ENCODE measurements at places on chromosomes 6 and 20. TPM values are rescaled to one million over a fixed set of nuclear protein-coding genes. Genes with fewer than 3 reads are reported as not detected.

CTAGE9 gene
- not detected for total RNA-seq

TRDN gene
- 0.92 TPM for total RNA-seq

C20orf202 gene
- total RNA-seq: 0.46 TPM

TXLNB gene
- total RNA-seq: 1.2 TPM

TMEM151B gene
- total RNA-seq: 40.8 TPM

VARS2 gene
- 33.0 TPM for total RNA-seq

HMGCLL1 gene
- total RNA-seq: 62.5 TPM

CALHM4 gene
- 0.46 TPM for total RNA-seq

SNAP91 gene
- 179 TPM for total RNA-seq

KLC4 gene
- total RNA-seq: 24.9 TPM
